ENCODE measurements at places on chromosomes 1 and 21.
A peak's percentile ranks its signal among the peaks of the same experiment; 100 is the strongest.

DNA sequence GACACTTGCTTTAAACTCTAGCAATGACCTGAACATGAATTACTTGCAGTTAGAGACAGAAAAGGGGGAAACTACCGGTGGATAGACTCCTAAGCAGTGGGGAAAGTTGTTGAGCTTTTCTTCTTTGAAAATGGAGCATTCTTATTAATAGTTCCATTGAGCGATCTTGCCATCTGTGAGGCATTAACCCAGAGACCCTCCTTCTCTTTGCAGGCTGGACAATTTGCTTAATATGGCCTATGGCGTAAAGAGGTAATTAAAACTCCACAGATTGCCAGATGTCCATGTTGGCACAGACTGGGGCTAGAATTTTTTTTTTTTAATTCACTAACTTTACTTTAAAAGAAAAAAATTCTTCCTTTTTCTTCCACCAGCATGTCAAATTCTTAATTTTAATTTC is 88.5 kb downstream of the ELAVL4 start:
- DNase-seq = no peak

GRCh38 chr1:16022393-16022792 is 557 bp downstream of the CLCNKA start:
- no peak for DNase-seq

DNA sequence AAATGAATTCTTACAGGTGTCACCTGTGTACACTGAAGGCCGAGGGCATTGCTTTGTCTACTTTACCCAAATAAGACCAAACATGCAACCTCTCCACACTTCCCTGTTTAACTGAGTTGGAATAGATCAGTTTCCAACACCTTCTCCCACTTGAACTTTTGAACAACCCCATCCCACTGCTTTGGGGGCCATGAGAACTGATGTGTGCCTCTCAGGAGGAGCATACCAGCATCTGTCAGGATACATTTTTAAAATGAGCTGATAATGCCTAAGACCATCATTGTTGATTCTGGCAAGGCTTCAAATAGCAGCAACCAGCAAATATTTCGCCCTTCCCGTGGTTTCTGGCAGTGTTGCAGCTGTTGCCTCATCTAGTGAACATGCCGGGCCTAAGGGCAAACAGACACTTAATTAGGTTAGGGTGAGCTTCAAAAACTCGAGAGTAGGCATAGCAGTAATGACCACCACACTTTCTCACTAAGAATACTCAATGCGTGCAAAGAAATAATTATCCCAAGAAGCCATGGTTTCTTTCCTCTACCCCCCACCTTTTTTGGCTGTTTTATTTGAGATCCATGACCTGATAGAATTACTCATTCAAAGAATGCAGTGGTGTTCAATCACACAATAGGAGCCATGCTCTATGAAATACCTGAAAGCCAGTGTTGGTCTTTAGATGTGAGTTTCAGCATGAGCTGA is 63.7 kb downstream of the MAP10 start:
- peak; percentile 35 for DNase-seq

DNA sequence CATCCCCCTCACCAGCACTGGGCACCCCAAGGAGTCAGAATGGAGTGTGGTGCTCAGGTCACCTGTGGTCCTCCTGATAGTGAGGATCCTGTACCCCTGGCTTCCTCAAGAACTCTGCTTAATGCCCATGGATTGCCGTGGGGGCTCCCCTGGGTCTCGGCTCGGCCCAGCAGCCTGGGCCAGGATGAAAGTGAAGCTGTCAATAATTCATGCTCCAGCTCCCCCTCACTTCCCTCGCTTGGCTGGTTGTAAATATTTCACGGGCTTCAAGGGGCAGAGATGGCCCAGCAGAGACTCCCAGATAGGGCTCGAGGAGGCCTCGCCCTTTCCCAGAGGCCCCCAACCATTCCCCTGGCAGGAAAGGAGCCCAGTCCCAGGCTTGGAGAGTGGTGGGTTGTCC is 42.6 kb upstream of the KCNA10 start:
- no peak for DNase-seq

DNA sequence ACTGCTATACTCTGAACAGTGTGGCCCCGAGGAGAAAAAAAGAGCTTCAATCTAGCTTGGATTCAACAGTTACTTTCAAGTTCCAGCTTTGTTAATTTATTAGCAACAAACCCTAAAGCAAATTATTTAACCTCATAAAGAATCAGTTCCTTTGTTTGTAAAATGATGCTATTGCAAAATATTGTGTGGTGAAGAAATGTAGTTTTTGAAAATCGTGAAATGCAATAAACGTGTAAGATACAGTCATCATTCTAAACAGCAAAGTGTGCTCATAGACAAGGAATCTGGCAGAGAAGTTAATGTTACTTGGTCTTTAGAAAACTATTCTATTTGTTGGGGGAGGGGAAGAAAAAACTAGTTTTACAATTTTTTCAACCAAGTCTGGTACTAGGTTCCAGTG is 297.6 kb upstream of the ADGRL4 start:
- DNase-seq = no peak

Data from left cardiac atrium (tissue), 4 donors.